NCI-H524 (cell line): ENCODE measurements at places on chromosomes 16 and 17.

DNA sequence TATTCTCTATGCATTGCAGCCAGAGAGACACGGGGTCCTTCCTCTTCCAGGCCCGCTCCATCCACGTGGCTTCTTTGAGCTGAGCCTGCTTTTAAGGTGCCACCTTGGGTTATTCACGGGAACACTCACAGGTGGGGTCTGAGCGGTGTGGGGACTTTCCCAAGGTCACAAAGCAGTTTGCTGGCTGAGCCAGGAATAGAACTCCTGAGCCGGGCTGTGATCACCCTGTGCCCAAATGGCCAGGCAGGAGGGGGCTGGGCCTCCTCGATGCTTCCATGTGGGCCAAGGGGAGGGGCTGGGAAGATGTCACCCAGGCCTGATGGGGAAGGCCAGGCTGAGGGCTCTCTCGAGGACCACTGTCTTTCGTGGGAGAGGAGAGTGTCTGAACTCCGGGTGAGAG, 13.0 kb upstream of the GSE1 start:
- DNase-seq: no peak

- peak; percentile 78 for DNase-seq
Measured at GRCh38 chr17:38912221-38912813, 13.1 kb upstream of the LASP1NB start.

DNA sequence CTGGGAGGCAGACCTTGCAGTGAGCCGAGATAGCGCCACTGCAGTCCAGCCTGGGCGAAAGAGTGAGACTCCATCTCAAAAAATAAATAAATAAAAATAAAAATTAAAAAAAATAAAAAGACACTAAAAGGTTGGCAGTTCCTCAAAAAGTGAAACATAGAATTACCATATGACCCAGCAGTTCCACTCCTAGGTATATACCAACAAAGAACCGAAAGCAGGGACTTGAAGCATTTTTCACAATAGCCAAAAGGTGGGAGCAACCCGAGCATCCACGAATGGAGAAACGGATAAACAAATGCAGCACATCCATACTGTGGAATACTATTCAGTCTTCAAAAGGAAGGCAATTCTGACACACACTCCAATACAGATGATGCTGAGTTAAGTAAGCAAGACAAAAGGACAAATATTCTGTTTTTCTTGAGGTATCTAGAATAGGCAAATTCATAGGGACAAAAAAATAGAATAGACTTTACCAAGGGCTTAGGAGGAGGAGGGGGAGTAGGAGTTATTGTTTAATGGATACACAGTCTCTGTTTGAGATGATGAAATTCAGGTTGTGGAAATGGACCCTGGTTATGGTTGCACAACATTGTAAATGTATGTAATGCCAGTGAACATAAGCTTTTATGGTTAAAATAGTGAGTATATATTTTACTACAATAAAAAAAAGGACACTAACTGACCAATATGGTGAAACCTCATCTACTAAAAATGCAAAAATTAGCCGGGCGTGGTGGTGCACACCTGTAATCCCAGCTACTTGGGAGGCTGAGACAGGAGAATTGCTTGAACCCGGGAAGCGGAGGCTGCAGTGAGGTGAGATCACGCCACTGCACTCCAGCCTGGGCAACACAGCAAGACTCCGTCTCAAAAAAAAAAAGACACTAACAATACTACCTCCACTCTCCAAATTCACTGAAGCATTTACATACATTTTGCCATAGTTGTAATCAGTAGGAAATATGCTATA, 27.0 kb upstream of the SLC35B1 start:
- DNase-seq: no peak

DNA sequence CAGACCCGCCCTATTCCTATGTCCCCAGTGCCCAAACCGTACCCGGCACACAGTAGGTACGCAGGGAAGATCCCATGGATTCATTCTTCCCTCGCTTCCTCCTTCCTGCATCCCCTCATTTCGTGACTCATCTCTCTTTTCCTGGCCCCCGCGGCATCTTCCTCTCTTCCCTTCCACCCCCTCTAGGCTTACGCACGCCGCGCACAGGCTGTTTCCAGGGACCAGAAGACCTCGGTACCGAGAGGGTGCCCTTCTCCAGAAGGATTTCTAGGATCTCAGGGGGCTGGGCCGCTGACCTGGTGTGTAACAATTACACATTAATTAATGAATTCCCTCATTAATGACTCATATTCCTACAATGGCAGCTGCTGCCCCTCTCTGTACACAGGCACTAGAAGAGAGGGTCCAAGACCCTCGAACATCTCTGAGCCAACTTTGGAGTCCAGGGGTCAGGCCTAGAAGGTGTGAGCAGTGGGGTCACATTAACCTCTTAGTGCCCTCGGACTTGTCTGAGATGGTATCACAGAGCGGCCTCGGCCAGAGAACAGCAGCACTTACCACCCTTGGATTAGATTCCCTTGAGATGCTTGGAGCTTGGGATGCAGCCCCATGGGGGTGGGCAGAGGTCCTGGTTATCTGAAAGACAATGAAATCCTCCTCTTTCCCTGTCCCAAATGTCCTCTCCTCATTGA, 16.8 kb upstream of the PLLP start:
- no peak for DNase-seq

DNA sequence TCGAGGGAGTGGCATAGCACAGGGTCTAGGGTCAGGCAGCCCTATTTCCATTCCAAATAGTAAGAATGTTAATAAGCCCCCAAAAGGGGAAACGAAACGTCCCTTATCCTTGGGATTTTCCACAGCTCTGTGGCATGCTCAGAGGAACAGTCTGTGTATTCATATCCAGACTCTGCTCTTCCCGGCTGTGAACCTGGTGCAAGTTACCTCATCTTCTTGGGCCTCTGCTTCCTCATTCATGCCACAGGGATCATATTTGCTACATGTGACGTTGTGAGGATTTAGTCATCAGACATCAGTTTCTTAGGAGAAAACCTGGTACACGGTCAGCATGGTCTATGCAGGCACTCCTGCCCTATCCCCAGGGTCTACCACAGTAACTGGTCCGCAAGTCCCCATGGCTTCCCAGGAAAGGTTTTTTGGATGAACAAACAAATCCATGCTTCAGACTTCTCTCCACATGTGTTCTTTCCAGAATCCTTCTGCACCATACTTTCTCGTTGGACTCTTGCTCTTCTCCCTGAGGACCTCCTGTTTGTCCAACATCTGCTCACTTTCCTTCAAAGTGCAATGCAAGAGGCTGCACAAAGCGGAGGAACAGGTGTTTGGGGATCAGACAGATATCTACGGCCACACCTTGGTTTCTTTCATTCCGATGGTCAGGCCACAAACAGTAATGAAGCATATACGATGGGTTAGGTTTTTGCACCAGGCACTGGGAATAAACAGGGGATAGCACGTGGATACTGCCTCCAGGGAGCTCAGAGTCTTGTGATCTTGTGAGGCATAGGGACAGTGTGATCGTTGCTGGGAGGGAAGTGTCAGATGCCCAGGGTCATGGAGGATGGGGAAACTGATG, 17.7 kb downstream of the GLP2R start:
- no peak for DNase-seq

- DNase-seq: no peak
Measured at GRCh38 chr17:53635444-53635843, 187.3 kb upstream of the KIF2B start.

DNA sequence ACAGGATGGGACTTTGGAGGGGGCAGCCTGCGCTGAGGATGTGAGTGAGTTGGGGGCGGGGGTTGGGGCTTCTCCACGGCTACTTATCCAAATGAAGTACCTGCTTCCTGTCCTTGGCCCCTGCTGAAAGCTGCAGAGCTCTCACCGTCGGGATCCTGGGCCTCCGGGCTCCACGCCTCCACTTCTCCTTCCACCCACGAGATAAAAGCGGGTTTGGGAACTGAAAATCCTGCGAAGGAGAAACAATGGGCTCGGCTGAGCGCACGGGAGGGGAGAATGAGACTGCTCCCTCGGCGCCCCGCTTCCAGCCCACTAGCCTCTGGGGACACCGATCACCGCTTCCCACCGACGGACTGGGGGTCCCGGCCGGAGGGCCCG, 486 bp downstream of the ZNF785 start:
- peak; percentile 40 for DNase-seq

- DNase-seq: no peak
Measured at GRCh38 chr17:33522623-33523022, 229.5 kb upstream of the ASIC2 start.
